Erythroblast (primary cell): ENCODE measurements at places on chromosomes 16 and 17.

GRCh38 chr16:30092373-30093010 is 768 bp upstream of the TBX6 start:
- DNase-seq = peak; percentile 75

DNA sequence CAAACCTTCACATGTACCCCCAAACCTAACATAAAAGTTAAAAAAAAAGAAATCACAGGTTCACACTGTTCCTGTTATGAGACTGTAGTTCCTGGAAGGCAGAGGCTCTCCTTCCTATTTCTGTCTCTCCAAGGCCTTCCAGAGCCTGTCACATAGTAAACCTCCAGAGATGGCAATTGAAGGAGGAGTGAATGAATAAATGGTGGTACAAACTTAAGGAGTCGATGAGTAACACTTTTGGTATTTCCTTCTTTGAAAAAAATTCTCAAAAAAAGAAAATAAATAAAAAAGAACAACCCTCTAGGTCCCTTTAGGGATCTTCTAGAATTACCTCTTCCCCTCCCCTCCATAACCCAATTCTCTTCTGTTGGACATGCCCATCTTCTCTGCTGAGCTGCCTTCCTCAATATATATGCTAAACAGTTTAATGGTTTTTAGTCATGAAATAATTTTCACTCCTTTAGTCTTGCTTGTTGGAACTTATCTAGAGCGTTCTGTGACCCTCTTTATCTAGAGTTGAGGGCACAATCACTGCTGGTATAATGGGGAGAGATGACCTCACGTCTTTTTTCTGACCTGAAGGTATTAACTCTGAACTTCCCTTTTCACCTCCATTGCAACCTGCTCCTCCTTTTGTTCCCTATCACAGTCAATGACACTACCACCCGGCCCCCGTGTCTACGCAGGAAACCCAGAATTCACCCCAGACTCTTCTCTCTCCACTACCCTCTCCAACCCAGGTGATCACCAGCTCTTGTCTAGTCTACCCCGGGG is 1.7 kb upstream of the TAF15 start:
- DNase-seq = peak; percentile 24

DNA sequence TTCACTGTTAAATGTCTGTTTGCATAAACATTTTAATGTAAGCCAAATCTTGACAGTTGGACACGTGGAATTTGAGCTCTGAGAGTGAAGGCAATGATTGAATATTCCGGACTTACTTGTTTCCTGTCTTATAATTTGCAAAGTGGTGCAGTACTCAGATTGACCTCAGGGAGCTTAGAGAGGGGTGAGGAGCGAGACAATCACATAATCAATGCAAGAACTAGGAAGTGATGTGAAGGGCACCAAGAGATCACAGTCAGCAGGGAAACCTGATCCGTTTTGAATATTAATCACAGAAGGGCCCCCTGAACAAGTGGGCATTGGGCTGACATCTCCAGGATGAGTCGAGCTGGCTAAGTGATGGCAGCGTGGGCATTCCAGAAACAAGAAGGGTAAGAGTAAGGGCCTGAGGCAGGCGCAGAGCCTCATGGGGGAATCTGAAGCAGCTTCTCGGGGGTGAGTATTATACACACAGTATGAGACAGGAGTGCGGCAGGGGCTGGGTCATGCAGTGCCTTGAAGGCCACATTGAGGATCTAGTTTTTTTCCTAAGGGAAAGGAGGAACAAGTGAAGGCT is 26.1 kb downstream of the TEX2 start:
- DNase-seq = no peak

DNA sequence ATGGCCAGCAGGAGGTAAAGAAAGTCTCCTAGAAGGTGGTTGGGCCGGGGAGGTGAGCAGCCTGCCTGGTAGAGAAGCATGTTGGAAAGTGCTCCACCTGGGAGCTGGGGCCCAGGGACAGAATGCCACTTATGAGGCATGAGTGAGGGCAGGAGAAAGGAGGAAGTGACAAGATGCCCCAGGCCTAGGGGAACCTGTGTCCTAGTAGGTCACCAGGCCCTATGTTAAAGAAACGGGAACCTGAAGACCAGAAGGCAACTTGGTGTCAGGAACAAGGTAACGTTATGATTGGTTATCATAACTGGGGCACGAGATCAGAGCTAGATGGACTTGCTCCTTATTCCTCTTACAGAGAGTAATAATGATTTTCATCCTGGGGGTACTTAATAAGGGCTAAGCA is 34.3 kb downstream of the PITPNC1 start:
- no peak for DNase-seq

DNA sequence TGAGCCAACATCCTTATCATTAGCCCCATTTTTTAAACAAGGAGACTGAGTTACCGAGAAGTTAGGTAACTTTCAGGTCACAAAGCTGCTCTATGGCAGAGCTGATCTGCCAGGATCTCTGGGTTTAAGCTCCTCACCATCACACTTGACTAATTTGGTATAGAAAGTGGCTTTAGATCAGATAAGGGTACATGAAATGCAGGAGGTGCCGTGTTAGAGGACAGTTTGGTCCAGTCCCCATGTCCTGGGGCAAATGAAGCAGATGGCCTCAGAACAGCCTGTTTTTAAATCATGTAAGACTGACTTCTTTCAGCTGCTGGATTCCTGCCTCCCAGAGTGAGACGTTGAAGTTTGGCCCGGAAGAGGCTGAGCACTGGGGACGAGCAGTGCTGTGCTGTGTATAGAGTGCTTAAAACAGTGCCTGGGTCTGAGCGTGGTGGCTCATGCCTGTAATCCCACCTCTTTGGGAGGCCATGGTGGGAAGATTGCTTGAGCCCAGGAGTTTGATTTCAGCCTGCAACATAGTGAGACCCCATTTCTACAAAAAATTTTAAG is 187.0 kb upstream of the CACNG3 start:
- DNase-seq = no peak

DNA sequence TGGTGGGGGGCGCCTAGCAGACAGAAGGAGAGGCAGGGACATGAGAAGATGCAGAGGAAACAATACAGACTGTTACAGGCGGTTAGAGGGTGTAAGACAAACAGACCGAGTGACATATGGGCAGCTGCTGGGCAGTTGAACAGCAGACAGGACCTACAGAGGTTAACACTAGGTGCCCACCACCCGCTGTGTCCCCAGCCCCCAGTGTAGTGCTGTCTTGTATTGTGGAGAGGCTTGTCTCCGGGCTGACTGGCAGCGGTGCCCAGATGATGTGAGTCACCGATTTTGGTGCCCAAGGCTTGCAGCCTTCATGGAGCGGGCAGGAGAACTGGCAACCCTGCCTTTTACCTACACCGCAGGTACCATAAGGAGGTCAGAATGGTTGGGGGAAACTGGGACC is 2.4 kb upstream of the CXCL16 start:
- DNase-seq = no peak

DNA sequence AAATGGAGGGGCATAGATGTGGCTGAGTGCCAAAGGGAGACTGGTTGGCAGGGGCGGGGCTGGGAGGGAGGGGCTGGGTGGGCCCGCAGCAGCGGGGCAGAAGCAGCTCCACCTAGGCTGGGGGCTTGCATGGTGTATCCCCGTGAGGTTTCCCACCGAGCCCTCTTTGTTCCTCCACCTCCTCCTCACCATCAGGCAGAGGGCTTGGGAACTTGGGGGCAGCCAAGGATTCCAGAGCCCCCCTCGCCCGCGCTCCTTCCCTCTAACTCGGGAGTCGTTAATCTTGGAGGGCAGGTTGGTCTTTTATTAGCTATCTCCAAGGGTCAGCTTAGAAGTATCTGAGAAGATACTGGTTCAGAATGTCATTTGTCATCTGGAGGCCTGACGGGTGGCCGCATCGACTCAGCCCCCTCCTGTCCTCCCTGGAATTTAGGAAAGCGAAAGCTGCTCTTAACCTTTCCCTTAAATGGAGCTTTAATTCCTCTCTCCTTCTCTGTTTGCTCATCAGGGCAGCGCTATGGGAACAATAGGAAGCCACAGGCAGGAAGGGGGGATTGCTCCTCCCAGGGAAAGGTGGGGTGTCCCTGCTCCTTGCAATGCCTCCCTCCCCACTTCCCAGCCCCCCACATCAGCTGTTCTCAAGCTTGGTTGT is 274.3 kb upstream of the XYLT1 start:
- no peak for DNase-seq

- DNase-seq = no peak
These were observed 5.6 kb upstream of the SLC6A4 start for GRCh38 chr17:30241051-30241450.

DNA sequence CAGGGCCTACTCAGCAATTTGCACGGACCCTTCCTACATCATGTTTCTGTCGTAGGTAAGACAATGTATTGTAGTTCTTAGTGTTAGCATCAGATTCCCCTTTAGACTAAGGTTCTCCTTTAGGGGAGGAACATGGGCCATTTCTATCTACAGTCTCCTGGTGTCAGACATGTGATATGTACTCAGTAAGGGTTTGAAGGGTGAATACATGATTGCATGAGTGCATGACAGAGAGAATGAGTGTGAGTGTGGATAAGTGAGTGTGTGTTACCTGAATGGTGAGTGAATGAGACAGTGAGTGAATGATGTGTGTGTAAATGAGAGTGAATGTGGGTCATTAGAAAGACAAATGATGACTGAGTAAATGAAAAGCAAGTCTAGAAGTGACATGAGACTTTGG is 476.8 kb downstream of the HAPSTR1 start:
- DNase-seq = no peak
